ENCODE measurements at places on chromosomes 2 and 18.

GRCh38 chr18:38909972-38910371, 1344.4 kb upstream of the CELF4 start:
- no peak for DNase-seq

GRCh38 chr2:218985325-218986091, 524 bp upstream of the FEV start:
- no peak for DNase-seq

DNA sequence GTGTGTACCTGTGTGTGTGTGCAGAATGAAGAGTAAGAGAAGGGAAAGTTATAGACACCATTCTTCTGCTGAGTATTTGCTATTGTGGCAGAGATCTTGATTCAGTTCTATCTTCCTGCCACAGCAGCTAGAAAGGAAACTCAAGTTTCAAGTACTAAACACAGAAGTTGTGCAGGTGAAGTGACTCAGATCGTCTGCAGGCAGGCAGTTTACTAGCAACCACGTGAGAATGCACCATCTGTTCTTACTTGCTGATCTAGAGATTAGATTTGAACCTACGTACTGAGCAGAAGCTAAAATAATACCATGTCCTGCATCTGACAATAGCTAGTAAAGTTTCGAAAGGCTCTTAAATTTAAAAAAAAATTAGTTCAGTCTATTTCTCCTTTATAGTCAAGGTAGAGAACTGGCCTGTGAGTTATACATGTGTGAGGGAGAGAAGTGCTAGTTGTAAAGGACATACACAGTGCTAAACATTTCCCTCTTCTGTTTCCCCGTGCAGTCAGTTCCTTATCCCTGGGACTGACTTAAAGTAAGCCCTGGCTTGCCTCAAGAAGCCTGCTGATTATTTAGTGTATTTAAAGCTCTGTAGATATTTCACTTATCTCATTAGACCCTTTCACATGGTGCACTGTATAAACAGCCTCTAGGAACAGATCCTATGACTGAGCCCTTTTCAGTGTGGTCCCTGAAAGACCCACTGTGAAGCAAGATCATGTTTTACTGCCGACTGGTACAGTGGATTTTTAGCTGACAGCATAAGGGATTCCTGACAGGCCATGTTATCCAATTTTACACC, 45.0 kb downstream of the SLC38A11 start:
- DNase-seq = no peak

DNA sequence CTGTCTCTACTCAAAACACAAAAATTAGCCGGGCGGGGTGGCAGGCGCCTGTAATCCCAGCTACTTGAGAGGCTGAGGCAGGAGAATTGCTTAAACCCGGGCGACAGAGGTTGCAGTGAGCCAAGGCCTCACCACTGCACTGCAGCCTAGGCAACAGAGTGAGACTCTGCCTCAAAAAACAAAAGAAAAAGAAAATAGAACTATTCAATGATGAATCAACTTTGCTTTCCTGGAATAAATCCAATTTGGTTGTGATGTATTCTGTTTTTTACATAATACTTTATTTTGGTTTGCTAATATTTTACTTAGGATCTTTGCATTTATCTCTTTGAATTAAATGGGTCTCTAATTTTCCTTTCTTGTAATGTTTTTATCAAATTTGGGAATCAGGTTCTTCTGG, 86.3 kb upstream of the MBOAT2 start:
- no peak for DNase-seq
